ENCODE measurements at places on chromosomes 7 and 10.
A peak's percentile ranks its signal among the peaks of the same experiment; 100 is the strongest.

DNA sequence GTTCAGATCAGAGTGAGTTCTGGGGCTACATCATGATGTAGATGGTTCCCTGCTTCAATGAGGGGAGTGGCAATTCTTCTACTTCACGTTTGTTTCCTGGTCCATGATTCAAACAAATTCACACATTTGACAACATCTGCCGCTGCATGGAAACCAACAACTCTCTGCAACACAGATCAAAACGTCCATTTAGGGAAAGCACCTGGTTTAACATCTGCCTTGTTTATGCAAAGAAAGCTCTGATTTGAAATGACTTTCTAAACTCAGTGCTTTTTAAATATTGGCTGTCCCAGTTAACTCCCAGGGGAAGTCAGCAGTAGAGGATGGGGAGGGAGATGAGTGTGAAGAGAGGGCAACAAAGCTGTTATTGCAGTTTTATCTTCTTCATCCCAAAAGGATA is 93.8 kb downstream of the GAD2 start:
- no peak for DNase-seq

DNA sequence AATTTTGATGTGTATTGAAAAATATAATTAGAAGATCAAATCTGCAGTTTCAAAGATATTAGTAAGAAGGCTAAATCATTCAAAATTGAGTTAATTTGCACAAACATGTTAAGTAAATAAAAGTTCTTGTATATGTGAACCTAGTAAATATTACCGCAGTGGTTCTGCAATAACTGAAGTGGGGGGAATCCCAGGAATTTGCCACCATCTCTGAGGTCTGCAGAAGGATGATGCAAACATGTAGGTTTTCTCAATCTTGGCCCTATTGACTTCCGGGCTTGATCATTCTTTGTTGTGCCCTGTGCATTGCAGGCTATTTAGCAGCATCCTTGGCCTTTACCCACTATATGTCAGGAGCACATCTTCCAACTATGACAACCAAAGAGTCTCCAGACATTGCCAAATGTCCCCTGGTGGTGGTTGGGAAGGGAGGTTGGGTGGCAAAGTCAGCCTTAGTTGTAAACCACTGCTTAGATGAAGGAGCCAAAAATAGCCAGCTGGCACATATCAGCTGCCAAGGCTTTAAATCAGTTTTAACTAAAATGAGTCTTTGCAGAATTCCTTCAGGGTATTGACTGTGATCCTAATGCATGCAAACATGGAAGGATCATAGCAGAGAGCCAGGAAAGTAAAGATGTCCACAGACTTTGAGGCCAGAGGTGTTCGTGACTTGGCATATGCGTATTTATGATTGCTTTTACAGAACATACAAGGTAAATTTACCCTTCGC is 146.3 kb downstream of the TRIL start:
- DNase-seq = no peak

GRCh38 chr10:79003183-79004100 is 65.3 kb upstream of the ZMIZ1 start:
- DNase-seq = no peak

- DNase-seq = no peak
These were observed 948 bp downstream of the ZNF138 start for GRCh38 chr7:64795176-64795575.

DNA sequence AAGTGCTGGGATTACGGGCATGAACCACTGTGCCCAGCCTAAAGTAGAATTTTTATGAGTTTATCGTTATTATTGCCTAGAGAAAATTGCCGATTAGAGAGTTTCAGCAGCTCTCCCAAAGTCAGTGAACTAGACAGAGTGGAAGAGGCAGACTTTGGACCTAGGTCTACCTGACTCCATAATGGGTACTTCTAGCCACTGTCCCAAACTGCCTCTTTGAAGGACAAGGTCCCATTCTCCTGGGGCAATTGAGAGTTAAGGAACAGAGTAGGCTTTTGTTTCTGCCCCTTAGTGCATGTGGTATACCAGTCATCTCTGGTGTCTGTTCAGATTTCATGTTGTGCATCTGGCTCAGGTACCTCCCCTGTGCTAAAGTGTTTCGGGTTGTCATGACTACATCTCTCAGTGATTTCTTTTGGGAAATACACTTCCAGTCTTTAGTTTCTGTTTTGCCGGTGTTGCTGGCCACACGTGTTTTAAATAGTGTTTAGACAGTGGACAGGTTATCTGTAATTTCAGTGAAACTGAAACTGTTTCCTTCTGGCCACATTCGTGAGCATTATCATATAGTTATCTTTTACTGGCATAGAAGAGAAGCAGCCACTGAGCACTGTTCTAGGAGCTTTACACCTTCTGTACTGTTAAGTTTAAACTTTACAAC is 4.7 kb downstream of the TMEM236 start:
- DNase-seq = no peak

DNA sequence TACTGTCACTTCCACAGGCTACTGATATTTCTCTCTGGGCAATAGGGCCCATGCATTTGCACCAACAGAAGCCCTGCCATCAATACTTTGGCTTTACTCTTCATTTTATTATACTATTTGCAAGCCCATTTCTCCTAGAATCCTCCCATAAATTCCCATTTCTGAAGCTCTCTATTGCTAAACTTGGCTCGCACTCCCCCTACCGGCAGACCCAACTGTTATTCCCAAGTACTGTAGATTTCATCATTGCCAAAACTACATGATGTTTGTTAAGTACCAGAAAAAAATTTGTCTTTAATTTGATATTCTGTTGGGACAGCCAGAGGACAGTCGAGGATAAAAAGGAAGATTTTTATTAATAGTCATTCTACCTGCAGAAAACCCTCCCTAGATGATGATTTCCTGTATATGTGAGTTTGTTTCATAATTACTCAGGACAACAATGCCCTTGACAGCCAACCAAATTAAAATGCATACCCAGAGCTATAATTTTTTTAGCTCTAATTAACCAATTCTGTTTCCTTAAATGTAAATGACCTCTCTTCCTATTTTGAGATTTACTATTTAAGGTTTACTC is 298.6 kb downstream of the REEP3 start:
- no peak for DNase-seq

DNA sequence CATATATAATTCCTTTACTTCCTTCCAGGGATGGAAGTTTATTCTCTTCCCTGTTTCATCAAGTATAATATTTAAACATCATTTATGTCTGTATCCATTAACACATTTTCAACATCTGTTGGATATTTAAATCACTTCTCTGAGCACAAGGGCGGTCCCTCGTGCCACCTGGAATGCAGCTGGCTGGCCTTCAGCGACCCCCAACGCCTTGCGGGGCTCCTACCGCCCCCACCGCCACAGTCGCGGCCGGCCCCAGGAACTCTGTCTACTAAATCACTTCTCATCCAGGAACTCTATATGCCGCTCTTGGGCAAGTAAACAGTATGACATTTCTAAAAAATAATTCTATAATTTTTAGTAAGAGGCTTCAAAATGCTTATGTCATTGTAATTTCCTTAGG is 221.1 kb upstream of the PTN start:
- no peak for DNase-seq

DNA sequence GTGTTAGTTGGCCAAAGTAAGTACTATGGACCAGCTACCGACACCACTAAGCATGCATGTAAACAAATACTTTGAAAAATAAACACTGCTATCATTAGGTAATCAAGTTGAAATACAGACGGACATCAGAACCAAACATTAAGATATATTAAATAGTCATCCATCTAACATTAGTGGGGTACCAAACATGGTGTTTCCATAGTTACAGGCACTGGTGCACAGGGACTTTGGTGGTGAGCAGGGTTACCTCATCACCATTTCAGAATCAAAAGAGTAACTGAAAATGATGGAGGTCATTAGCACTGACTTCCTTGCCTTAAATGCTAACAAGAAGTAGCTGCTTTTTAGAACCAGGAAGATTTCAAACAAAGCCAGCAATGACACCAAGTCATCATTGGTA is 23.9 kb downstream of the EBLN1 start:
- DNase-seq = no peak

DNA sequence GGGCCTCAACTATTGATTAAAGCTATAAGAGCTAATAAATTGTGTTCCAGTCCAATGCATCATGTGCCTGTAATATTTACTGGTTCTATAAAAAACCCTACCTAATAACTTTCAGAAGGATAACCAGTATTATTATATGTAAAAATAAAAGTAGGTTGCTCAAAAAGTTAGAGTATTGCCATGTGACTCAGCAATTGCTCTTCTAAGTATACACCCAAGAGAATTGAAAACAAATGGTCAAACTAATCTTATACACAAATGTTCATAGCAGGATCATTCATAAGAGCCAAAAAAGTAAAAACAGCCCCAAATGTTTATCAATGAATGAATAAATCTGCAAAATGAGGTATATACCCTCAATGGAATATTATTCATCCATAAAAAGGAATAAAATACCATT is 89.5 kb upstream of the TES start:
- DNase-seq = no peak

- no peak for DNase-seq
These were observed 22.6 kb upstream of the PDIA4 start for GRCh38 chr7:149050941-149051340.

- no peak for DNase-seq
These were observed 381.1 kb upstream of the SEMA3D start for GRCh38 chr7:85567983-85568382.

DNA sequence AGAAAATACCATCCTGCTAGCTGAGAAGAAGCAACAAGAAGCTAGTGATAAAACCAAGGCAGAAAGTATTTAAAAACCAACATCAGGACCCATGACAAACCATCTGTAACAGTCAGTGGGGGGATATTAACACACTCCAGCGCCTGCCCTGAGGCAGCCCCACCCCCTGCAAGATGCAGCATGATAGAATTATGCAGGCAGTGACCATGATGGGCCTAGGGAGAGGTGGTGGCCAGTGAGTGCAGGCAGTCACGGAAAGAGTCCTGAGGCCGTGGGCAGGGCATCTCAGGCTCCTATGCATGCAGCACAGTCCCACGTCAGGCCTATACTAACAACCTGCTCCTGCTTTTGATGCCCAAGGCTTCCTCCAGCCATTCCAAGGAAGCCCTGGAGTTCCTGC is 686.9 kb downstream of the GRID1 start:
- no peak for DNase-seq

DNA sequence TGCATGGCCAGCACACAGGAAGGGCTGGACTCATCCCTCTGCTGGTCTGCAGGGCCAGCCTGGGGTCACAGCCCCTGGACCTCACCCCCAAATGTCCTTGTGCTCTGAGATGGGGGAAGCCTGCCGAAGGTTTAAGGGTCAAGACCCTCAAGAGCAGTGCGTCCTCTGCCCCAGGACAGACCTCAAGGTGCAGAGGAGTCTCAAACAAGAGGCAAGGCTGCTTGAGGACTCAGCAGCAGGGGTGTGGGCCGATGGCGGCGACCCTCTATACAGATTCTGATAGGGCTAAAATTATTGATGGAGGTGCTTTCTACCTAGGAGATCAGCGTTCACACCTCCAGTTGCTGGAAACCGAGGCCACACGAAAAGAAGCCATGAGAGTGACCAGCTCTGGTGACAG is 80.7 kb downstream of the ZRANB1 start:
- DNase-seq = no peak

- no peak for DNase-seq
These were observed 672 bp downstream of the LFNG start for GRCh38 chr7:2520131-2520760.

GRCh38 chr10:3595736-3596135 is 189.3 kb downstream of the KLF6 start:
- no peak for DNase-seq

GRCh38 chr10:85926136-85926535 is 440.5 kb downstream of the GRID1 start:
- no peak for DNase-seq

GRCh38 chr10:22856444-22857074 is 71.3 kb upstream of the ARMC3 start:
- DNase-seq = no peak

DNA sequence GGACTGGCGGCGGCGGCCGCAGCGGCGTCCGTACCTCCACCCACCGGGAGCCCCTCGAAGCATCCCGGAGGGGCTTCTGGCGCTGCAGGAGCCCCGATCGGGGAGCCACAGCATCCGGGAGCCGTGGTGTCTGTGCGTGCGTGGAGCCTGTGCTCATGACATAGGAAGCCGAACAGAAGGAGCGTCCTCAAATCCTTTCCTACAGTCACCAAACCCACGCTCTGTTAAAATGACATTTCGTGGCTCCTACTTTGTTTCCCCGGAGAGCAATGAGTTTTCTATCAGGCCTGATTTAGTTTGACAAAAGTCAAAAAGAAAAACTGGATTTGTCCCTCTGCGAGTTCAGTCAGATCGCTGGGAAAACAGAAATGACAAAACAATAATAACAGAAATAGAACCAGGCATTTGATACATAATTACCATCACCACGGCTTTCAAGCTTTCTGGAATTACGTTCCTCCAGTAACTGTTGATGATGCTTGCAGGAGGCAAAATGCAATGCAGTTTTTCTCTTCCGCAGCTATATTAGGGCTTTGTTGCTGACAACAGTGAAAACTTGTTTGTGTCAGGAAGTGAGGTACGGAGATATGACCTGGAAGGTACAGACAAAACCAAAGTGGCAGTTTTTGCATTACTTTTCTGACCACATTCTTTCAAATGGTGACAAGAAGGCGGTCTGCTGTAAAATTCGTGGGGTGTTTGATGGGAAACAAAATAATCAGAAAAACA is 219.3 kb upstream of the MKLN1 start:
- DNase-seq = no peak

- DNase-seq = no peak
These were observed 7.9 kb downstream of the GPR146 start for GRCh38 chr7:1052031-1052818.

- no peak for DNase-seq
These were observed 2.2 kb upstream of the CDCA7L start for GRCh38 chr7:21947946-21948345.

- DNase-seq = no peak
These were observed 98.5 kb upstream of the PPP2R2D start for GRCh38 chr10:131802156-131802915.

GRCh38 chr10:33290321-33291052 is 44.0 kb downstream of the NRP1 start:
- no peak for DNase-seq

GRCh38 chr10:13074563-13075451 is 25.2 kb upstream of the OPTN start:
- peak; percentile 20 for DNase-seq

DNA sequence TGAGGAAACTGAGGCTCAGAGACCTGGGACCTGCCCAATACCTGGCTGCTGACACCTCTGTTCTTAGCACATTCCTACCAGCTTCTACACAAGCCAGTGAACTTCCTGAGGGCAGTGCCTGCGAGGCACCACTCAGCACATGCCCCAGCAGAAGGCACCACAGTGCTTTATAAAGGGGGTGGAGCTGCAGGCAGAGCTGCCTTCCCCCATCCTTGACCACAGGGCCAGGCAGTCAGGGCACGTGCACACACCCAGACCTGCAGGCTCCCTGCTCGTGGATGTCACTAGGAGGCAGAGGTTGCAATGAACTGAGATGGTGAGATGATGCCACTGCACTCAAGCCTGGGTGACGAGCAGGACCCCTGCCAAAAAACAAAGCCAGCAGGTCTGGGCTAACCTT is 39.2 kb upstream of the TUBB8 start:
- DNase-seq = no peak

- no peak for DNase-seq
These were observed 5.4 kb upstream of the LIPA start for GRCh38 chr10:89256962-89257361.

Measured in activated T-helper 1 cell treated with anti-CD3 and anti-CD28 coated beads, Interleukin-2, amount 50 U/mL, for 16 hours (primary cell).